ENCODE measurements at places on chromosomes 2 and 18. TPM values are rescaled to one million over a fixed set of nuclear protein-coding genes. Genes with fewer than 3 reads are reported as not detected.

Gene DSEL
- polyA plus RNA-seq = 8.9 TPM

Gene RNF125
- polyA plus RNA-seq = not detected

Gene TCF7L1
- 29.4 TPM for polyA plus RNA-seq

Gene CYP1B1
- polyA plus RNA-seq = 4.2 TPM

Gene FAP
- polyA plus RNA-seq = 96.9 TPM

Gene CCDC68
- 3.0 TPM for polyA plus RNA-seq

Gene LYPD6B
- polyA plus RNA-seq = 4.5 TPM

Gene AOX1
- polyA plus RNA-seq = 1.4 TPM

Gene DNAJC27
- 6.0 TPM for polyA plus RNA-seq

Gene TMEM247
- not detected for polyA plus RNA-seq

Gene BOK
- polyA plus RNA-seq = not detected

Gene LHCGR
- polyA plus RNA-seq = 0.22 TPM

Gene SPP2
- polyA plus RNA-seq = not detected

Gene ALK
- polyA plus RNA-seq = 0.03 TPM

Gene NAT8
- polyA plus RNA-seq = 0.51 TPM

Gene SLC14A1
- 1.2 TPM for polyA plus RNA-seq

Gene STARD7
- polyA plus RNA-seq = 138 TPM

Gene CENPA
- not detected for polyA plus RNA-seq

Gene SLC4A3
- 7.1 TPM for polyA plus RNA-seq

Gene CAD
- 29.1 TPM for polyA plus RNA-seq

Gene TXNDC2
- polyA plus RNA-seq = 0.09 TPM

Gene CCDC74A
- 3.3 TPM for polyA plus RNA-seq

Gene APLF
- polyA plus RNA-seq = not detected

Gene MLPH
- polyA plus RNA-seq = 0.51 TPM

Gene FN1
- polyA plus RNA-seq = 725 TPM

Gene ATF2
- polyA plus RNA-seq = 34.9 TPM

Gene STAT4
- not detected for polyA plus RNA-seq

Gene RAMP1
- polyA plus RNA-seq = not detected

Gene CD302
- 27.0 TPM for polyA plus RNA-seq

Gene NT5C1B
- 0.40 TPM for polyA plus RNA-seq

Gene DCC
- not detected for polyA plus RNA-seq

All from muscle of arm (tissue), 14 donors.